ENCODE measurements at places on chromosomes 12 and 14. TPM values are rescaled to one million over a fixed set of nuclear protein-coding genes. Genes with fewer than 3 reads are reported as not detected.

KRT3 gene
- not detected for total RNA-seq

OLR1 gene
- not detected for total RNA-seq

SRGAP1 gene
- total RNA-seq = 16.3 TPM

NGB gene
- 9.4 TPM for total RNA-seq

GNPTAB gene
- total RNA-seq = 42.2 TPM

OR6J1 gene
- not detected for total RNA-seq

- DNase-seq = no peak
Measured at GRCh38 chr14:48805315-48805714, 780.9 kb downstream of the RPS29 start.

- DNase-seq = no peak
Measured at GRCh38 chr12:76765598-76765997, 1.7 kb downstream of the ZDHHC17 start.

- DNase-seq = no peak
Measured at GRCh38 chr12:66119229-66119869, 11.2 kb downstream of the LLPH start.

DNA sequence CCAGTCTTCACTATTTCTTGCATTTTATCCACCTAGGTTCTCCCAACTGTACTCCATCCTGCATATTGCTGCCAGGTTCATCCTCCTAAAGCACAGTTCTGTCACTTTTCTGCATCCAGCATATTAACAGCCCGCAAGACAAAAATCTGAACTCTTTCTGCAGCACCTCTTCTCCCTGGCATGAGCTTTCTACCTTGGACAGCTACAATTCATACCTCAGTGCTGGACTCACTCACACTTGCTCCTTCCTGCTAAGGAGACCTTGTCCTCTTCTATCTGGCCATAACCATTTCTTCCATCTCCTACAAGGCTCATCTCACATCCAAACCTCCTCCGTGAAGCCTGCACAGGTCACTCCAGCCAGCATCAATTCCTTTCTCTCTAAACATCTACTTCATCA, 170.1 kb upstream of the GRIP1 start:
- DNase-seq = no peak

GRCh38 chr12:23139026-23139425, 514.1 kb downstream of the ETNK1 start:
- DNase-seq = no peak

DNA sequence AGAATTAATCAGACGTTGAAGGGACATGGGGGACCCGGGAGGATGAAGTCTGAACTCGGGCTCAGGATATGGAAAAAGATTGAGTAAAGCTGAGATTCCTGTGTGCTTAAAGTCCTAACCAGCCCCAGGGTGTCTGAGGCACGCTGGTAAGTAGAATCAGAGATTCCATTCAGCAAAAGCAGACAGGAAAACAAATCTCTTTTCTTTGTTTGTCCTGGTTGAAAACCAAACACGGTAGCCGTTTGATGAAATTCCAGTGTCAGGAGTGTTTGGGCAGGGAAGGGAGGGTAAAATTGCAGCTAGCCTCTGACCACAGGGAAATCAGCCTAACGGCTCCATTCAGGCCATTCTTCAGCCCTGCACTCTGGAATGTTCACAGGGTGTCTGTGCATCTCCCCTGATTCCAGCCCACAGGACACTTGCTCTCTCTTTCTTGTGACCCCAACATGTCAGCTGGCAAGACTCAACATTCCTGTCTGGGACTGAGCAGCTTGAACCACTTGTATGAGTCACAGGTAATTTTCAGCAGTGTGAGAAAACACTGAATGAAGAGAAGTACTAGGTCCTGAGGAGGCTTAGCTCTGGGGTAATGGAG, 31.0 kb downstream of the NINJ2 start:
- DNase-seq = no peak

Data from sigmoid colon (tissue), 7 donors.